ENCODE measurements at places on chromosomes 16 and 17.
A peak's percentile ranks its signal among the peaks of the same experiment; 100 is the strongest.

- H3K27me3 ChIP-seq = no peaks in the 10 kb centered on the region
- peaks cover 9% of the 10 kb centered on the region for H3K4me1 ChIP-seq
- DNase-seq = no peak
- H3K36me3 ChIP-seq = peaks cover 14% of the 10 kb centered on the region
These were observed 43.5 kb downstream of the ST3GAL2 start for GRCh38 chr16:70395345-70395901.

DNA sequence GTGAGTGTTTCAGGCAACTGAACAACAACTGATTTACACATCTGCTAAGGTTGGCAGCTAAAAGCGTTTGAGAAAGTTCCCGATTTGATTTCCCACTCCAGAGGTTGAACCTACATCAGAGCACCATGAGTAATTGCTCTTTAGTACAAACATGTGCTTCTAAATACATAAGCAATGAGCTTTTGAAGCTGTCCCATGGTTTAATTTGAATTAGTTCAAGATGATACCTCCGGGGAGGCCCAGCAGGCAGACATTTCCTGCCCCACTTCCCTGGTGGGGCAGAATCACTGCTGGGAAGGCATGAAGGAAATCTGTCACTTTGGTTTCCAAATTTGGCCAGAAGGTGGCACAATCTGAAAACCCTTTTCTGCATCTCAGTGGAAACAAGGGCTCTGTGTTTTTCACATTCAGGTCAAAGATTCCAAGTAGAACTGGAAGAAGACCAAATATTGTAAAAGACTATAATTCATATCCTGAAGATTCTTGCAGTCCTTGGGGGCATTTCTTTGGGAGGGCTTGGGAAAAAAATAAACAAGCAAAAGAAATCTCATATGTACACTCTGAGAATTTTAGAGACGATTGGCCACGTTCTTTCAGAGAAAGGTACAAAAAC is 176.2 kb upstream of the FAM20A start:
- H3K4me3 ChIP-seq = no peak overlapping the region
- H3K4me1 ChIP-seq = peaks cover 9% of the 10 kb centered on the region
- peak; percentile 77 for DNase-seq
- H3K36me3 ChIP-seq = no peaks in the 10 kb centered on the region
- no peaks in the 10 kb centered on the region for H3K27me3 ChIP-seq

DNA sequence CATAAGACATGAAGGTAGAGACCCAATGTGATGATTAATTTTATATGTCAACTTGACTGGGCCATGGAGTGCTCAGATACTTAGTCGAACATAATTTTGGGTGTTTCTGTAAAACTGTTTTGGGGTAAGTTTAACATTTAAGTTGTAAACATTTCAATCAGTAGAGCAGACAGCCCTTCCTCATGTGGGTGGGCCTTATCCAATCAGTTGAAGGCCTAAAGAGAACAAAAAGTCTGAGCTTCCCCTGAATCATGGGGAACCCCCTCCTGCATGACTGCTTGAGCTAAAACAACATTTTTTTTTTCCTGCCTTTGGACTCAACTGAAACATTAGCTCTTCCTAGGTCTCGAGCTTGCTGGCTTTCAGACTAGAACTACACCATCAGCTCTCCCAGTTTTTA is 327.3 kb upstream of the SOX9 start:
- H3K4me3 ChIP-seq = no peak overlapping the region
- DNase-seq = no peak
- H3K27ac ChIP-seq = no peak overlapping the region
- H3K36me3 ChIP-seq = no peaks in the 10 kb centered on the region

DNA sequence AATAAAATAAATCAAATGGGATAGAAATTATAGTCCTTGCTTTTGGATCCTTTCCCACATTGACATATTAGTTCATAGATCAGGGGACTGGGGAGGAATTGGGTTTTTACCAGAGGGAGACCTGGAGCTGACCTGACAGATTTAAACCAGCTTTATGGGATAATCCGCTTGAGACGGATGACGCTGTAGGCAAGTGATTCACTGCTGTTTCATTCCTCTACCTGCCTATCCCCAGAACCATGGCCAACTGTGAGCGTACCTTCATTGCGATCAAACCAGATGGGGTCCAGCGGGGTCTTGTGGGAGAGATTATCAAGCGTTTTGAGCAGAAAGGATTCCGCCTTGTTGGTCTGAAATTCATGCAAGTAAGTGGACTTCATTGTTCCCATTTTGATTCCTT is 2.1 kb downstream of the NME1 start:
- H3K4me1 ChIP-seq = peaks cover 17% of the 10 kb centered on the region
- H3K27me3 ChIP-seq = no peaks in the 10 kb centered on the region
- DNase-seq = no peak
- H3K4me3 ChIP-seq = no peak overlapping the region
- no peak overlapping the region for H3K27ac ChIP-seq
- H3K36me3 ChIP-seq = no peaks in the 10 kb centered on the region
